Activated naive CD8-positive, alpha-beta T cell treated with anti-CD3 and anti-CD28 coated beads for 36 hours (primary cell): ENCODE measurements at places on chromosomes 12 and 14. TPM values are rescaled to one million over a fixed set of nuclear protein-coding genes. Genes with fewer than 3 reads are reported as not detected.

NEDD8 gene
- 194 TPM for total RNA-seq

OR4E2 gene
- not detected for total RNA-seq

CMTM5 gene
- not detected for total RNA-seq

CD163L1 gene
- not detected for total RNA-seq

PMCH gene
- 0.68 TPM for total RNA-seq

GRCh38 chr14:98210045-98210672 lies 1061.8 kb downstream of the BCL11B start:
- peak; percentile 50 for DNase-seq

DNA sequence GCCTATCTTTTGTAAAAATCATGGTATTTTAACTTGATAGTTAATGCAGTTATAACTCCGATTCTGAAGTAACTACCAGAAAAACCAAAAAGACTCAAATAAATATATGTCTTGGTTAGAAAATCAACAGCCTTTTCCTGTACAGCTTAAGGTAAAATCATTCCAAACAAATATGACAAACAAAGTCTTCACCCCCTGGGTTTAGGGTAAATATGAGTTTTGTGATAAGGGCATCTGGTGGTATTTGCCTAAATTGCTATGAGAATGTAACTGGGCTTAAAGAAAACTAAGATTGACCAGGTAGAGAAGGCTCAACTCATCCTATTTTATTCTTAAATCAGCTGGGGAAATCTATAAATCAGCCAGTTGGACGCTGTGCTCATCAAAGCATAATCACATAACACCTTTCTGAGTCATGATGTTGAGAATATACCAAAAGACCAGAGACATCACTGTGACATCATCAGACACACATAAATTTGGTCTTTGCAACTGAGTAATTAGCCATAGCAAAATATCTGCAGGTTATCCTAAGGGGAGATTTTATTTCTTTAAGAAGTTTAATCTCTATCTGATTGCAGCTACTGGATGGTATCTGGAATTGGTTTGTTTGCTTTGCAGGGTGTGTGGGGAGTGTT lies 133.9 kb downstream of the STXBP6 start:
- DNase-seq: no peak

GRCh38 chr14:26963711-26964110 lies 365.9 kb upstream of the NOVA1 start:
- DNase-seq: no peak

GRCh38 chr12:76264611-76265012 lies 83.6 kb downstream of the BBS10 start:
- DNase-seq: no peak

GRCh38 chr12:103966736-103967135 lies 1.1 kb downstream of the TDG start:
- DNase-seq: no peak

GRCh38 chr12:109625131-109625559 lies 51.6 kb downstream of the MVK start:
- no peak for DNase-seq

DNA sequence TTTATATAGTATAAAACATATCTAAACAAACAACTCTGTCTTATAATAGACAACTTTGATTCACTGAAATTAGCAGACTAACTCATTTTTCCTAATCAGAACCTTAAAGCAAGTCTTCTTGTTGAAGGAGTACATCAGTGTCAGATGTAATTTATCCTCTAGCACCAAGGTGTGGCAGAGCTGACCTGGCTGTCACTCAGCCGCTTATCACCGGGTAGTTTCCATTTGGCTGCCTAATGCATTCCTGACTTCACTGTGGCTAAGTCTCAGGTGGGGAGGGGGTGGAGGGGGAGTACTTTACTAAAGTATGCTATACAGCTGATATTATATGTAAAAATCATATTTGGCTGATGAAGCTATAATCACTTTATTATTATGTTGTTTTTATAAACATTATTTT lies 339.9 kb upstream of the RGS6 start:
- DNase-seq: no peak

- DNase-seq: peak; percentile 70
Measured at GRCh38 chr14:69643430-69644200, 32.2 kb downstream of the SUSD6 start.
